ENCODE measurements at places on chromosomes 11 and 22. TPM values are rescaled to one million over a fixed set of nuclear protein-coding genes. Genes with fewer than 3 reads are reported as not detected.

DNA sequence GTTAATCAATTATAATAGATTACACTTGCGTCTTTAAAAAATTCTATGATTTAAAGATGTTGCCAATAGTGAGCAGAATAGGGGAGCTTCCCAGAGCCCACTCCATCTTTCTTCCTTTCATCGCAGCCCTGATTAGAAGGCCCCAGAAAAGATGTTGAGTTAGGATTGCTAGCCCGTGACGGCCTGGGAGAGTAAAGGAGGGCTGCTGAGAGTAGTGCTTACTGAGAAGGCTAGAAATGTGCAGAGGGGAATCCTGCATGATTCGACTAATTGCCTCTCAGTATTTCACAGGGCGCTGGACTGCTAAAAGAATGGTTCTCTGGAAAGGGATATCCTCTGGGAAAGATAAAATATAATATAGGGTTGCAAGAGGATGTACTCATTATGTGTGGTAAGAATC, 160.5 kb downstream of the C11orf87 start:
- DNase-seq = no peak

- DNase-seq = no peak
These were observed 711.3 kb downstream of the OPCML start for GRCh38 chr11:132821014-132821413.

- no peak for DNase-seq
These were observed 30.4 kb downstream of the CYP2R1 start for GRCh38 chr11:14861680-14862079.

GRCh38 chr11:12020546-12020945, 12.1 kb upstream of the DKK3 start:
- no peak for DNase-seq

DNA sequence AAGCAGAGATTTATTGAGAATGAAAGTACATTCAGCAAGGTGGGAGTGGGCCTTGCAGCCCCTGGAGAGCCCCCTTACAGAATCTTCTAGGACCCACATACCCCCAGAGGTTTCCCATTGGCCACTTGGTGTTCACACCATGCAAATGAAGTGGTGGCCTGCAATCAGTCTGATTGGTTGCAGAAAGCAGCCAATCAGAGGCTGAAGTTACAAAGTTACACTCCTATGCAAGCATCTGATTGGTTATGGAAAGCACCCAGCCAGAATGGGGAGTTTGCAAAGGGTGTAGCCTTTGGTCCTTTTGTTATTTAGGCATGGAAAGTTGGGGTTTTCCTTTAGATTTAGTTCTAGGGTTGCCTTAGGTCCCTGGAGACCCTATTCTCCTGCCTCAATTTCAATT, 34.9 kb downstream of the UVRAG start:
- DNase-seq = no peak

GRCh38 chr11:23413057-23413456, 552.8 kb upstream of the CCDC179 start:
- DNase-seq = no peak

Gene DAGLA
- 8.2 TPM for polyA plus RNA-seq

DNA sequence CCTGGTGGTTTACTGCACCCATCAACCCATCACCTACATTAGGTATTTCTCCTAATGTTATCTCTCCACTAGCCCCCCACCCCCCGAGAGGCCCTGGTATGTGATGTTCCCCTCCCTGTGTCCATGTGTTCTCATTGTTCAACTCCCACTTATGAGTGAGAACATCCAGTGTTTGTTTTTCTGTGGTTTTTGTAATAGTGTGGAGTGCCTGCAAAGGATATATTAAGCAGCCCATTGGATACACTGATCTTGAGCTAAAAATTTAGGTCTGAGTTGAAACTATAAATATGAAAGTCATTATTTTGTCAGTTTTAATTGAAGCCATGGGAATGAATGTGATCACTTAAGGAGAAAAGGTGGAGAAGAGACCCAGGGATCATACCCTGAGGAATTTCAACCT, 23.0 kb downstream of the MRPL48 start:
- DNase-seq = no peak

Gene OR51E2
- polyA plus RNA-seq = 0.76 TPM

- DNase-seq = no peak
These were observed 151.5 kb upstream of the LMO1 start for GRCh38 chr11:8415195-8415594.

DNA sequence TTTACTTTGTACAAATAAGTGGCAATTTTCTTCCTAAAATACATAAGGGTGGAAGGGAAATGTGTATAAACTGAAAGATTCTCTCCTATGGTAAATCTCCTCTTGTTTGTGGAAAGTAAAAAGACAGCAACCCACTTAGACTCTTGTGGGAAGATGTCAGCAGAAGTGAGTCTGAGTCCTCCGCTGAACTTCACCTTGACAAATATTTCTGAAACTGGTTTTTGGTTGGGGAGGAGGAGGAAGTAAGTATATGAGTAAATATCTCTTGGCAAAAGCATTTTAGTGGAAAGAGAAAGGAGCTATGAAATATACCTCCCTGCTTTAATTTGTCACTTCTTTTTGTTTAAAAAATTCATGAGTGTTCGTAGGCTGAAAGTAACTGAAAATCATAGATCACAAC, 196.2 kb downstream of the KIRREL3 start:
- no peak for DNase-seq
